ENCODE measurements at places on chromosomes 4 and X. TPM values are rescaled to one million over a fixed set of nuclear protein-coding genes. Genes with fewer than 3 reads are reported as not detected.

The SMARCA1 gene
- total RNA-seq = 44.2 TPM

The GAGE1 gene
- total RNA-seq = not detected

GRCh38 chrX:10110984-10111363 is 45.8 kb upstream of the CLCN4 start:
- DNase-seq = no peak

DNA sequence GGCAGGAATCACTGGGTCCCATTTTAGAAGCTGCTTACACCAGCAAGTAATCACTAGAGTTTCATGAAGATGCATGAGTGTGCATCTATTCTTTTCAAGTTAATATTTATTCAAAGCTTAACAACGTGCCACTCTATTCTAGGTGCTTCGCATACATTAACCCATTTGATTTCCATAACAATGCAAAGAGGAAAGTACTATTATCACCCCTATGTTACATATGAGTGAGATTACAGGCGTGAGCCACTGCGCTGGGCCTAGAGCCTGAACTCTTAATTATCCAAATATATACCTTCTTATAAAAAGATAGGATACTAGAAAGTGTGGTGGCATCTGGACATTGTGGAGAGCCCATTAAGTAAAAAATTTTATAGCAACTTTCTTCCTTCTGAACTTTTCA is 65.4 kb downstream of the CXCL13 start:
- no peak for DNase-seq

The MAD2L1 gene
- 28.1 TPM for total RNA-seq

The USP26 gene
- total RNA-seq = not detected

DNA sequence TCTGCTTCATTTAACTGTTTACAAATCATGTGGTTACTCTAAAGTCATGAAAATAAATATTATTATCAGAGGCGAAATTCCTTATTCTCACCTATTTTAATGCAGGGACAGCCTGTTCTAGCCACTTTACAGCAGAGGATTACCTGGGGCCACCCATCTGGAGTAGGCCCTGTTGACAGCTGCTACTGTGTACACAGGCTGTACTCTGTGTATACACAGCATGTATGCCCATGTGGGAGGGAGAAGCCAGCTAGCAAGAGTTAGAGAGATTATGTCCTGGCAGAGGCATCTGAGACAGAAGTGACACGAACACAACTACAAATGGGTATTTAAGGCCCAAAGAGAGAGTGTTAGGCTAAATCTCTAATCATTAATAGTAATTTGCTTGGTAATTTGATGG is 62.1 kb downstream of the GPRIN3 start:
- DNase-seq = no peak

The FDCSP gene
- total RNA-seq = not detected

DNA sequence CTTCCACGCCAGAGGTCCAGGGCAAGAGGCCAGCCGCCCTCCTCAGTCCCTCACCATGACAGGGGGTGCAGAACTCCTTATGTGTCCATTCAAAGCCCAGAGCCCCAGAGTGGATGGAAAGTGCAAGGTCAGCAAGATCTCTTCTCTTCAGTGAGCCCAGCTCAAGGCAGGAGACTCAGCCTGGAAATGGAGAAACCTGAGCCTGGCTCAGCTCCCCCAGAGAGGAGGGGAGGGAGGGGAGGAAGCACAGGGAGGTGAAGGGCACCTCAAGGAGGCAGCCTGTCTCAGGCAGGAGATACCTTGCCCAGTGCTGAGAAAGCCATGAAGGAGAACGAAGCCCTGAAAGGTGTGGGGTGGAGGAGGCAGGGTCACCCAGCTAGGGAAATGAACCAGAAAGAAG is 121.8 kb upstream of the PJA1 start:
- no peak for DNase-seq

The AREG gene
- total RNA-seq = not detected

- no peak for DNase-seq
Measured at GRCh38 chrX:33204889-33205288, 6.5 kb downstream of the DMD start.

The SLC25A53 gene
- total RNA-seq = 7.9 TPM

The RTL9 gene
- total RNA-seq = 0.25 TPM

The ERVMER34-1 gene
- total RNA-seq = under 0.01 TPM

DNA sequence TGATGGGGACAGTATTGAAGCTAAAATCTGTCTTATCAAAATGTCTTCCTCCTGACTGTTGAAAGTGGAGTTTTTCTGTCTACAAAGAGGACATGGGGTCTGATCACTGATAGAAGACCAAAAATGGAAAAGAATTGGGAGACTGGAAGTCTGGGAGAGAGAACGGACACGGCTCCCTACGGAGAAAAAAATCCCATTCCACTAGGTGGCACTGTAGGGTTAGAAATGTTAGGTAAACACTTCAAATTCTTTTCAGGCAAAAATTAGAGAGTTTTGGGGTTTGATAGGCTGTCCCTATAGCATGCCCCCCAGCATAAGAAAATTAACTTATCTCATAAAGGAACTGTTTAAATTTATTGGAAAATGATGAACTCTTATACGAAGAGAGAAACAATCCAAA is 200.5 kb downstream of the FAM133A start:
- no peak for DNase-seq

All from liver (tissue), 10 donors.